Osteoblast (primary cell): ENCODE measurements at places on chromosomes 5 and 9.

- DNase-seq: peak; percentile 23
Measured at GRCh38 chr9:115847216-115847615, 306.4 kb upstream of the PAPPA start.

DNA sequence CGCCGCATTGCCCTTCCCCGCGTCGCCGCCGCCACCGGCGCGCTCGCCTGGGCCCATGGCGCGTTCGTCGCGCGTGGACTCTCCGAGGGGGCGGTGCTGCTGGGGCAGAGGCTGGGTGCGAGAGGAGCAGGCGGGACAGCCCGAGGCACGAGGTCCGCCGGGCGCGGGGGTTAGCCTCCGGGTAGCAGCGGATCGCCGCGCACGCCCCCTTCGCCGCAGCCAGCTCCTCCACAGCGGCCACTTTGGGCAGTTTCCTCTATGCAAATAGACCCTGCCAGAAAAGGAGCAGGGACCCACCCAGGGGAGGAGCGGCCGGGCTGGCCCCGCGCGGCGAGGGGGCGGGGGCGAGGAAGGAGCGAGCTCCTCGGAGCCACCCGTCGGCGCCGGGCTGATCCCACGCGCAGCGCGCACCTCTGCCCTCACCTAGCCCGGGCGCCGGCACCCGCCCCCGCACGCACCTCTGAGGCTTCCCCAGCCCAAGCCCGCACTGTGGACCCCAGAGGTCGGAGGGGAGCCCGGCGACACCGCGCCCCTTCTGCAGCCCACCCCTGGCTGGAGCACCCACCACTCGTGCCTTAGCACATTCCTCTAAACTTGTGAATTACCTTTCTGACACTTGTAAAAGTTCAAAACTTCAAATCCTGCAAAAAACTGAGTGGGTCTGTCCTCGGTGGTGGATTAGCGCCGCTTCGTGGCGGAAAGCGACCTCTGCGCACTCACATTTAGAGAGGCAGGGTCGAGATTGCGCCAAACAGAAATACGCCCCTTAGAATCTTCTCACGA, at the start of gene COL23A1:
COL23A1 (minus strand) TSS at position 253 of the 783 bp plus-strand sequence.
- DNase-seq: peak; percentile 92

DNA sequence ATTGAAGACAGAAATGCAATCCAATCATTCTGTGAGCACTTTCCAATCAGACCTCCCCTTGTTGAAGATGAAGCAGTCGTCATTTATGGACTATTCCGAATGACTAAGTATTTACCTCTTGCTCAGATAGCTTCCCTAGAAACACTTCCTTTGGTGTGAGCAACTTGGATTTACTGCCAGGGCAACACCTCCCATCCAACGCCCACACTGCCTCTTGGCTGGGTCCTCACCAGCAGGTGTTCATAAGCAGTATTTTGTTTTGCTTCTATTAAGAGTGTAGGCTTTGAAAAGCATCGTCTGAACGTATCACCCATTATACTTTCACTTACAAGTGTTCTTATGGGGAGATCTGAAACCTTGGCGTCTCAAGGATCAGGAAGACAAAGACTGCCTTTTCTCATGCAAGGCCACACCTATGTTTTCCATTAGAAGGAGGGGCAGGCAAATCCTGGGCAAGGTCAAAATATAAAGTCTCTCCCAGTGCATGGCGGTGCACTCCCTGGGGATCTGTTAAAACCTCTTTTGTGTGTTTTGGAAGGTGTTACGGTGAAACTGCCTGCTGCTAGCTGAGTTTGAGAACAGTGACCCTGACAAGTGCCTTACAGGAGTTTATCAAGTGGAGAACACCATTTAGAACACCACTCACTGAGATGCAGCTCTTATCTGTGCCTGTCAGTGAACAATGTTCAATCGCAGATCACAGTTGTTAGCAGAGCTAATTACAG, 10.6 kb upstream of the MARCHF3 start:
- DNase-seq: no peak

- DNase-seq: no peak
Measured at GRCh38 chr5:14569948-14570691, 11.5 kb upstream of the OTULINL start.

DNA sequence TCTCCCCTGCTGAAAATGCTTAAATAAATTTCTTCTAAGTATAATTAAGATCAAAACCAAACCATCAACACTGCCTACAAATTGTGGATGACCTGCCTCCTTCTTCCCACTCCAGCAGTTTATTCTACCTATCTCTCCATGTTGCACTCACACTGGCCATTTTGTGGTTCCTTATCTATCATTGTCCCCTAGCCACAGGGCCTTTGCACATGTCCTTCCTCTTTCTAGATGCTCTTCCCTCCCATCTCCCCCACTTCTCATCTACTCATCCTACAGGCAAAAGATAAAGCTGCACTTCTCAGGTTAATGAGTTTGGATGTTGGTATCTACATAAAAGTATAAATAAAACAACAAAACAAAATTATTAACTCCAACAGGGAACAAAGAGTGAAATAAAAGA, 70.6 kb upstream of the CCNG1 start:
- no peak for DNase-seq

GRCh38 chr9:19699756-19700155, 89.1 kb downstream of the SLC24A2 start:
- no peak for DNase-seq

GRCh38 chr5:175336781-175337180, 107.2 kb downstream of the DRD1 start:
- DNase-seq: no peak

DNA sequence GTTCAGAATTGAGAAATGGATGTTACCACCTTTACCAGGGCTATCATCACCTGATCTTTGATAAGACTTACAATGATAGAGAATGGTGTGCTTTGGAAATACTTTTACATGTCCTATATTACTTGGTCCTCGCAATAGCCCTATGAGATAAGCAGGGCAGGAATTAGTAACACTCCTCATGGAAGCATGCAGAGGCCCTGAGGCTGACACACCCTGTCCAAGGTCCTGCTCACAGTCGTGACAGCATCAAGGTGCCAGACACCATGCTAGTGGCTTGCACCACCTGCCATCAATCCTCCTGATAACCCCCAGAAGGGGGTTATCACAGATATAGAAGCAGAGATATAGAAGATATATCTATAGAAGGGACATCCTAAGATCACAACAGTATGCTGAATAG, 216.8 kb upstream of the TBC1D2 start:
- no peak for DNase-seq

DNA sequence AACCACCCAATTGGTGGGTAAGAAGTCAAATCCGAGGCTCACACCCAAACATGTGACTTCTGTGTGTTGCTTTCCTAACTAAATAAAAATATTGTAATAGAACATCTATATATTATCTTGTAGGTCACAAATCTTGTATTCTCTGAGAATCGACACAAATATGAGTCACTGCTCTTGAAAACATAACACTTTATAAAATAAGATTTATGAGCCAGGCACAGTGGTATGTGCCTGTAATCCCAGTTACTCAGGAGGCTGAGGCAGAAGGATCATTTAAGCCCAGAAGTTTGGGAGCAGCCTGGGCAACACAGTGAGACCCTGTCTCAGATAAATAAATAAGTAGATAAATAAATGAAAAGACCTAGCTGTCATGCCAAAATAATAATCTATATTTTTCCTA, 624.1 kb downstream of the ANXA1 start:
- DNase-seq: no peak

DNA sequence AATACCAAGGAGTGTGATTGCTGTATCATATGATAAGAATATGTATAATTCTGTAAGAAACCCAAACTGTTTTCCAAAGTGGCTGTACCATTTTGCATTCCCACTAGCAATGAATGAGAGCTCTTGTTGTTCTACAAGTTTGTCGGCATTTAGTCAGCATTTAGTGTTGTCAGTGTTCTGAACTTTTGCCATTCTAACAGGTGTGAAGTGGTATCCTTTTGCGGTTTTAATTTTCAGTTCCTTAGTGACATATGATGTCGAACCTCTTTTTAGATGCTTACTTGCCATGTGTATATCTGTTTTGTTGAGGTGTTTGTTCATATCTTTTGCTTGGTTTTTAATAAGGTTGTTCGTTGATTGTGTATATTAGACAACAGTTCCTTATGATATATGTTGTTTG, 296.3 kb upstream of the IZUMO3 start:
- no peak for DNase-seq

DNA sequence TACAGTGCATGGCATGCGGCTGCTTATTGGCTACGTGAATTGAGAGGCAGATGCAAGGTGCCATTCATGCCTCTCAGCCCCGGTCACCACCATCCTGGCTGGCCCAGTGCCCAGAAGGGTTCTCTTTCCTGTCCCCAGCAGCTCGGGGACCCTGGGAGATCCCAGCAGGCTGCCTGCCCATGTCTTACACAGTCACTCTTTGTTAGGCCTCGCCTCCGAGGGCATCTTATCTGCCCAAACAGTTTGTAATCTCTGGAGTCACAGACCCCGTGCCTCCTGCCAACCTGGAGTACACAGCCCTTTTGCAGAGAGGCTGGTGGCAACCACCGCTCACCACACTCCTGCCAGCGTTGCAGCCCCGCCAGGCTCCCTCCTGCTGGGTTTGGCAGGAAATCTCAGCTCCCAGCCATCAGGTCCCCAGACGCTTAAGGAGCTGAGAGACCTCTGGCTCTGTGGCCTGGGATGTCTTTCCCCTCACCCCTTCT, 7.0 kb upstream of the AK1 start:
- DNase-seq: peak; percentile 58

- no peak for DNase-seq
Measured at GRCh38 chr5:67042176-67043003, 154.2 kb downstream of the CD180 start.

DNA sequence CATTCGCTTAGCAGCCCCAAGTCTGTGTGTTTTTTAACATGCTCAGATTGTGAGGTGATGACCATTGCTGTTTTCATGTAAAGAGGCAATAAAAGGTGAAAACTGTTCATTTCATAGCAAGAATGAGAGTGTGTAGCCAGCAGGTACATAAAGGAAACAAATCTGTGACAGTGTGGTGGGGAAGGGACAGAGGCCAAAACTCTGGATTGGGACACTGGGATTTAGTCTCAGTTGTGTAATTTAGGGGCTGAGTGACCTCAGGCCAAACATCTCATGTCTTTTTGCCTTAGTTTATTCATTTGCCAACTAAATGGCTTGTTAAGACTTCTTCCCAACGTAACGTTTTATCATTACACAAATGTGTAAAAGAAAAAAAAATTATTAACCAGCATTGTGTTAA, 47.0 kb downstream of the KCNN2 start:
- no peak for DNase-seq

DNA sequence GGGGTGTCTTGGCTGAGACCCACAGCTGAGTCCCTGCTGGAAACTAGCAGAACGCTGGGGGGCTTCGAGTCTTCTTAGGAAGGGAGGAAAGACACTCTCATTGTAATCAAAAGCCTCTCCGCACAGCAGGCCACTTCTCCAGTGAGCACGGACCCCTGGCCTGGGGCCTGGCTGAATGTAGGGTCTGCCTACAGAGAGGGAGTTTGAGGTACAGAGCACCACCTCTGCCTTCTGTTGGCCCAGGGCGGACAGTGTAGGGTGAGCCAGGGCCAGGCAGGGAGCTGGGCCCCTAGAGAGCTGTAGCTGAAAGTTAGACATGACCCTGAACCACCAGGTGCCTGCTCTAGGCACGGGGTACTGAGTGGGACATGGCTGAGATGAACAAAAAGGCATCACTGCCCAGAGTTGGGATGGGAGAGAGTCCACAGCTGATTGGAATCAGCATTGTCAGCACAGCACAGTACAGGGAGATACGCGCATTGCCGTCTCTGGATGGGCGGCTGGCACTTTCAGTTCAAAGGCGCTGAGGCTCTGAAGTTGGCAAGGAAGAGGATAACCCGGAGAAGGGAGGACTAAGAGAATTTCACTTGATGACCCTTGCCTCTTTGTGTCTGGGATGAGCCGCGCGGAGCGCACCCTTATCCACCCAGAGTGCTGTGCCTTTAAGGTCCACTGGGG, 363 bp upstream of the SLC25A48 start:
- DNase-seq: peak; percentile 93

GRCh38 chr9:107175041-107175440, 108.0 kb upstream of the RAD23B start:
- DNase-seq: no peak
